ENCODE measurements at places on chromosomes 3 and 15.
A peak's percentile ranks its signal among the peaks of the same experiment; 100 is the strongest.

DNA sequence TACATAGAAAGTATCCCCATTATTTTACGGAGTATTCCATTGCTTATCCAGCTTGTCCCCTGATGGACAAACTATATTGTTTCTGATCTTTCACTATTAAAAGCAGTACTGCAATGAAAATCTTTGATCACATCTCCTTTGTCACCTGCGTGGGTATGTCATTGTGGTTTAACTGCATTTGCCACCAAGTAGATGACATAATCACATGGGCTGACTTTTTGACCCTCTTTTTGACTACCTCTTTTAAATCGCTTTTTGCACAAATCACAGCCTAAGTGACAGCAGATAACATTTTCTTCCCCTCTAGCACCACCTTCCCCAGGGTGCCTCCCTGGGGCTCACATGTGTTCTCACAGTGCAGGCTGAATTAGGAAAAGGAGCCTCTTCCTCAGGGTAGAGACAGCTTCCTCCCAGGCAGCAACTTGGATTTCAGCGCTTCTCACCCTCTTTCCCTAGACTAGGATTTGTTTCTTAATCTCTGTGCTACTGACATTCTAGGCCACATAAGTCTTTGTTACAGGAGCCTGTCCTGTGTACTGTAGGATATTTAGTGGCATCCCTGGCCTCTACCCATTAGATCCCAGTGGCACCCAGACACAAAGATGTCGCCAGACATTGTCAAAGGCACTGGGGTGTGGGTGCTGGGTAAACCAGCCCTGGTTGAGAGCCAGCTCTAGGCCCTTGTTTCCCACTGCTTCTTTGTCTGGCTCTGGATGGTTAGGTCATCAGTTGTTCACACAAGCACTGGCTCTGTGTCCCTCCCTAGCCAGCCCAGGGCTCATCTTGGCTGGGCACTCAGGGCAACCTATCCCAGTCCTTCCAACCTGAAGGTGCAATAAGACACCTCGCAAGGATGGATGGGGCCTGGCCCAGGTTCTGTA is 1.3 kb upstream of the RBP1 start:
- DNase-seq: no peak

GRCh38 chr3:184654375-184654774 is 57.5 kb downstream of the MAGEF1 start:
- no peak for DNase-seq

- DNase-seq: no peak
These were observed 363.4 kb downstream of the RBMS3 start for GRCh38 chr3:29644261-29644660.

DNA sequence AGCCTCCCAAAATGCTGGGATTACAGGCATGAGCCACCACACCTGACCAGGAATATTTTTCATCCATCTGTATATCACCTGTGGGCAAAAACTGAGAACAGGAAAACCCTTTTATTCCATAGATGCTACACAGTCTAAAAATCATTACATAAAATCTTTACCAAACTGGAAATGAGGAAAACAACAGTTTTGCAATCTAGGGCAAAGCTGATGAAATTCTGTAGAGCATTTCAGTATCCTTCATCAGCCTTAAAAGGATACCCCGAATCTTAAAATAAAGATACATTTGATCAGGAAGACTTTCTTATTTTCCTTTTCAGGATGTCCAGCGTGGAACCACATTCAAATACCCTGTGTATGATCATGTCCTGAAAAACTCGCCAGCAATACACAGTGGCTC is 7.1 kb downstream of the SIAH2 start:
- DNase-seq: no peak

DNA sequence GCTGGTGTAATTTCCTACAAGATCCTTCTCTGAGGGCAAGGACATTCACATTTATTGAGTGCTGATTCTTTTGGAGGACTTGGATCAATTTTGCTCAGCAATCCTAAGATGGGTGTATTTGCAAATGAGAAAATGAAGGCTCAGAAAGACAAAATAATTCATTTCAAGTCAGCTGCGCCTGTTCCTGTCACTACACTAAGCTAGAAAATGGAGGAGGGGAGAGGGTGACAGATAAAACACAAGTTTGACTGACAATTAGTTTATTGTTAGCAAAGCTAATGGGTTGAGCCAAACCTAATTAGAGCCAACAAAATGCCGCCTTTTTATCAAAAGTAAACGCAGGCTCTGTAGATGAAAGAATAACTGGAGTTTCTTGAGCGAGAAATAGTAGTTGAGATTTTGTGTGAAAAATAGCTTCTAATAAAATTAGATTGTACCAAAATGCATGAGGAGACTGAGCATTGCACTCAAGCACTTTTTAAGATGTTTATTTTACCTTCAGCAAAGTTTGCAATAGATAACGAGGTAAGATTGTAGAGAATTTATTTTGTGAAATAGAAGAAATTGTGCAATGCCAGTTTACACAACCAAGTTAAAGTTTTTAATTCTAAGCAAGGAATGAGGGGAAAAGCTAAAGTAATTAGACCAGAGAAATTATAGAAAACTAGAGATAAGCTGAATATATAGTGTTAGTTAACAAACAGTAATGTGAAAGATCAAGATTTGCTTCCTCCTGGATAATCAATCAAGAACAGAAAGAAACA is 39.6 kb upstream of the SECISBP2L start:
- no peak for DNase-seq

DNA sequence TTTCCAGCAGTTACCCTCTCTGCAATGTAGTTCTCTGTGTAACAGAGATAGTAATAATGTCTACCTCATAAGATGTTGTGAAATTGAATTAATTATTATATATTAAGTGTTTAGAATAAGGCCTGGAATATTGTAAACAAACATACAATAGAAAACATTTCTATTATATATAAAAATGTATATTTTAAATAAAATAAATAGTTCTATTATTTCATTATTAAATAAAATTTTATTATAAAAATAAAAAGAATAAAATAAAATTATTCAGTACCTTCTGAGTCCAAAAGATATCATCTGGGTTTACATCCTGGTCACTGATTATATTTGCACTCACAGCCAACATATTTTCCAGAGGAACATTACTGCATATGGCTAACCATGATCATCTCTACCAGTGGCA is 135.4 kb downstream of the LRRC3B start:
- no peak for DNase-seq

- no peak for DNase-seq
These were observed 403.2 kb downstream of the ZBTB20 start for GRCh38 chr3:114743746-114744485.

GRCh38 chr3:130299531-130299930 is 45.9 kb upstream of the COL6A5 start:
- DNase-seq: no peak

DNA sequence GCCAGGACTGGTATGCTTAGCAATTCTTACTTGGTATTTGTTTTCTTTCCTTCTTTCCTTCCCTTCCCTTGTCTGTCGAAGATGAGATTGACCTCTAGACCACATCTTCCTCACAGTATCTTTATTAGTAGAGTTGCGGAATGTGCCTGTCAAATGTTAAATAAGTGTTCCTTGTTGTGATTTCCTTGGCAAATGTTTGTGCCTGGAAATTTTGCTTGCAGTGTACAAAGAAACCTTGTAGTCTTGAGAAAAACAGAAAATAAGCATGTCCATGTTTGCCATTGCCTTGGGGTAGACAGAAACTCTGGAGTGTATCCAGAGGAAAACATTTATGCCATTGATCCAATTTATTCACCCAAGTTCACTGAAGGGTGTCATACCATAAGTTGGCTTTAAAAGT is 79.5 kb upstream of the ZNF385D start:
- DNase-seq: no peak

DNA sequence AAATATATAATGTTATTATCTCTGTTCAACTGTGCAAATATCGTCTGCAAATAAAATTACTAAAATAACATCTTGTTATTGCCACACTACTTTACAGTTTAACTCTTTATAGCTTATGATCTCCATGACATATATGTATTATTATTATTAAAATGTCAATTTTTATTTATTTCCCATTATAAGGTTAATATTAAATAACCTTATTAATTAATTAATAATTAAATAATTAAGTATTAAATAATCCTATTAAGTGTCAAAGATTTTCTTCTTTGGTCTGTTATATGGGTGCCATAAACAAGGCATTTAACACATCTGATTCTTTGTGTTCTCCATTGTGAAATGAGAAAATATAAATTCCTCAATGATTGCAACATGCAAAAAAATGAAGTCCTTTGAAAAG is 10.0 kb downstream of the BCHE start:
- DNase-seq: no peak

DNA sequence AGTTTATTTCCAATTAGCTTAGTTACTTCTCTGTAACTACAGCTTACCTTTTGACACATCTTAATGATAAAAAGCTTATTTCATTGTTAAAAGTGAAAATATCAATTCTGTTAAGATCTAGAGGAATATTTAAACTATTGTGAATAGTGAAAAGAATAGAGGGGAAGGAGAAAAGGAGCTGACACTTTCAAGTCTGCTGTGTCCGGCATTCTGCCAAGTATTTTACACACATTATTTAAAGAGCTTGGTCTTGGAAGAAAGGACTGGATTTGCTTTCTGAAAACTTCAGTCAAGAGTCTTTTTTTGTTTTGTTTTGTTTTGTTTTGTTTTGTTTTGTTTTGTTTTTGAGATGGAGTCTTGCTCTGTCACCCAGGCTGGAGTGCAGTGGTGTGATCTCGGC is 34.8 kb downstream of the CCDC80 start:
- DNase-seq: no peak

DNA sequence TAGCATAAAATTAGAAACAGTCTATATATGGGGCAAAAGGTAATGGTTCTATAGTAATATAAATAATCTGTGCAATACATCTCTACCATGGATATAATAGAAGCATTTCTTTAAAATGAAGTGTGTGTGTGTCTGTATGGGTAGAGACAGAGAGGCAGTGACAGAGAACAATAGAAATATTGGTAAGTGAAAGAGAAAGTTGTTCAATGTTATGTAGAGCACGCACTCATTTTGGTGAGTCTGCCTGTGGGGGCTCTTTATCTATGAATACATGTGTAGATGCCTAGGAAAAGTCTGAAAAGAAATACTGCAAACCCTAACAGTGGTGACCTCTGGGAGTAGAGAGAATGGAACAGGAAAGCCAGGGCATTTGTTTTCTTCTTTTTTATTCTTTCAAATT is 182.6 kb downstream of the STAC start:
- DNase-seq: no peak

- no peak for DNase-seq
These were observed 258.8 kb upstream of the GBE1 start for GRCh38 chr3:82020282-82020681.

- no peak for DNase-seq
These were observed 4.2 kb upstream of the PLOD2 start for GRCh38 chr3:146164971-146165769.

GRCh38 chr3:9260305-9260704 is 10.9 kb upstream of the SRGAP3 start:
- DNase-seq: no peak

- DNase-seq: no peak
These were observed 133.8 kb upstream of the GMNC start for GRCh38 chr3:190996181-190996775.

DNA sequence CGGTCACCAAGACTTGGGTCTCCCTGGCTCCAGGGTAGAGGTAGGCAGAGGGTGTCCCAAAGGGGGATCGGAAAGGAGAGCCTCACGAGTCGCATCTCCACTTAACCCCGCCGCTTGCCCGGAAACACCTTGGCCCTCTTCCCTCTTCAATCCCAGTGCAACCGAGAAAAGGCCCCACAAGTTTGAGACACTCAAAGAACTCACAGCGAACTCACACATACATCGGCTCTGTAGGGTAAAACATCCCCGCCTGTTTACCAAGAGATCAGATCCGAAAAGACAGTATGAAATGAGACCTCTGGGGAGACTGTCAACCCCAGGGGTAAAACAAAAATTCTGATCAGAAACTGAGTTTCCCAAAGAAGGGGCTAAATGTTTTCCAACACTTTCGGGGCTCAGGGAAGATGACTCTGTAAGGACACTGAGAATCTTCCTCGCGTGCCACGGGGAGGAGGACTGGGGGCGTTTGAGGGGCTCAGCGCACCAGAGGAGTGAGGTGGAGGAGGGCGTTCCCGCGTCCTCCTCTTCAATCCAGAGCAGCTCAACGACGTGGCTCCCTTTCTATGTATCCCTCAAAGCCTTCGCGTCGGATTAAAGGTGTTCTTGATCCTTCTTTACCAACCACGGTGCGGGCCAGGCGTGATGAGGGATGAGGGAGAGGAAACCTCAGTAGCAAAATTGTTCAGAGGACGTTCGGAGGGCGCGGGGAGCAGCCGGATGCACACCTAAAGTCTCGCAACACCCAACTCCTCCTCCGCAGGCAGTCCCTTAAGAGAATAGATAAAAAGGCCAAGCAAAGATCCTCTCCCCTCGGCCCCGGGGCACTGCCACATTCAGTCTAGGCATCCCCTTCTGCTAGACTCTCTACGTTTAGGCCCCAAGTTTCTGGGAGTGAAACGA is 3.7 kb downstream of the WNT5A start:
- DNase-seq: no peak

- DNase-seq: no peak
These were observed 398.0 kb downstream of the NAALADL2 start for GRCh38 chr3:175257123-175257522.

- no peak for DNase-seq
These were observed 76.1 kb upstream of the PLSCR4 start for GRCh38 chr3:146326875-146327543.

- no peak for DNase-seq
These were observed 20.3 kb upstream of the SIAH2 start for GRCh38 chr3:150783316-150783715.

- DNase-seq: no peak
These were observed 20.9 kb upstream of the FSTL1 start for GRCh38 chr3:120471643-120472042.

DNA sequence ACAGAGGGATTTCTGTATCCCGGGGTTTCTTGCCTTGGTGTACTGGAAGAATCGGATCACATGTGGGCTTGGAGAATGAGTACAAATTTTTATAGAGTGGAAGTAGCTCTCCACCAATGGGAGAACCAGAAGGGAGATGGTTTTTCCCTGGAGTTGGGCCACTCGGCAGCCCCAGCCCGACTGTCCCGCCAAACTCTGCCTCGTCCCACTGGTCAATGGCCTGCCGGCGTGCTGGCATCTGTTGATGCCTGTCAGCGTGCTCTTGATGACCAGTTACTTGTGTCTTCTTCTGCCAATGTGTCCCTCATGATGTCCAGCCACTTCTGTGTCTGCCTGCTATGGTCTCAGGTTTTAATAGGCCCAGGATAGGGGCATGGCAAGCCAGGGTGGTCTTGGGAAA is 100.5 kb downstream of the CFAP44 start:
- no peak for DNase-seq

GRCh38 chr3:3068358-3068881 is 41.8 kb downstream of the IL5RA start:
- DNase-seq: no peak

DNA sequence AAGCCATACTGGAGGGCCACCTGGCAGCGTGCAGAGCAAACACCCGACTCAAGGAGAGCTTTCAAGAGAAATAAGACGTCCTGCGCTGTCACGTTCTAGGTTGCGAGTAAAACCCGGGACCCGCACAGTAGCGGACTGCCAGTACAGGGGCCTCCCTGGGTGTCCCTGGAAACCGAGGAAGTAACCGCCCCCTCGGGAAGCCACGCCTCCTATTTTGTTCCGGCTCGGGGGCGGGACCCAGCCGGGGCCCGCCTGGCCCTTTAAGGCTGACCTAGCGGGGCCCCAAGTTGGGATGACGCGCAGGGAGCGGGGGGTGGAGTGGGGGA is 218 bp upstream of the MAPKAPK3 start:
- DNase-seq: peak; percentile 95
